Nucleus accumbens (tissue), 56 donors: ENCODE measurements at places on chromosomes 4 and X.

DNA sequence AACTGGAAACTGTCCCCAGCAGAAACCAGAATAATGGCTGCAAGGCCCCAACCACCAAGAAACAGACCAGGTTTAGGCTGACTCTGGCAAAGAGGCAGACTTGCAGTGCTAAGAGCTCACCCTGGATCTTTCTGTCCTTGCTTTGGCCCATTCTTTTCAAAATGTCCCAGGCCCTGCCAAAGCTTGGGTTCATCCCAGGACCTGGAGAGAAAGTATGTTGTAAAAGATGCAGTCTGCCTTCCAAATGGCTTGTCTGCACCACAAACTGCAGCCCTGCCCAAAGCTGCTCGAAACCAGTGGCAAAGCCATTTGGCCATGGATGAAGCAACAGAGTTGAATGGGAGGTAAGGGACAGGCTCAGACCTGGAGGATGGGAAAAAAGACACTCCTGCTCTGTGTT lies 38.0 kb upstream of the LNX1 start:
- DNase-seq = no peak

- DNase-seq = no peak
Observed at GRCh38 chr4:75057369-75057768, 124.5 kb downstream of the PARM1 start.

DNA sequence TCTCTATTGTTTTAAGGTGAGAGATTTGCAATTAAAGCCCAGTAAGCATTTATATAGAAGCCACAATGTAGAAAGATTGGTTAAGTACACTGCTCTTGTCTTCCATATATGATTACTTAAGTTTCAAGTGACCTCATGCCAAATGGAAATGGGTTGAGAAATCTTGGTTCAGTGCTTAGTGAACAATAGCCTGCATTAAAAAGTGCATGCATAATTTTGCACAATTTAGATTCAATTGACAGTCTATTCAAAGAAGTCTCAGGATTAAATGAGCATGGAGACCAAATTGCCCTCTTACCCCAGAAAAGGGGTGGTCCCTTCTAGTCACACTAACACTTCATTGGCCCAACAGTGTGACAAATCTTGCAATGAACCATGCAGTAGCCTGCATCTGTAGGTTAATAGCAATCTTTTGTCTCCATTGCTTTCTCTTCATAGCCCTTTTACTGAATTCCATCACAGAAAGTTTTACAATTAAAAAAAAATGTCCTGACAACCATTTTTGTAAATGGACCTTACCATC lies 93.6 kb downstream of the HHIP start:
- no peak for DNase-seq

GRCh38 chrX:38570396-38570795 lies 9.1 kb downstream of the TSPAN7 start:
- DNase-seq = no peak

- no peak for DNase-seq
Observed at GRCh38 chrX:39158801-39159657, 357.8 kb downstream of the MID1IP1 start.

DNA sequence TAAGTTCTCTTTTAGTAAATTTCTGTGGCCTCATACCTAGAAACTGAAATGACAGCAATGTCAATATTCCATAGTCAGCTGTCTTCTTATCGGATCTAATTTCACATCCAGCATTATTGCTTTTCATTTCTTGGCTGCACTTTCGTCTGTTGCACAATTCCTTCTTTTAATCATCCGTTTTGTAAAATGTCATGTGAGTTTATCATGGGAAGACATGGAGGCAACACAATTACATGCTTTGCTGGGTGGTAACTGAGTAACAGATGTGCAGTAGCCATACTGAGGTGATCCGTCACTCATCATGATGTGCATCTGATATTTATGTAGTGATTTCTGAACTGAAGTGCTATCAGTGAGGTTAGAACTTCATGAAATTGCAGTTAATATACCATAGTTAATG lies 68.3 kb upstream of the SLC7A11 start:
- no peak for DNase-seq

DNA sequence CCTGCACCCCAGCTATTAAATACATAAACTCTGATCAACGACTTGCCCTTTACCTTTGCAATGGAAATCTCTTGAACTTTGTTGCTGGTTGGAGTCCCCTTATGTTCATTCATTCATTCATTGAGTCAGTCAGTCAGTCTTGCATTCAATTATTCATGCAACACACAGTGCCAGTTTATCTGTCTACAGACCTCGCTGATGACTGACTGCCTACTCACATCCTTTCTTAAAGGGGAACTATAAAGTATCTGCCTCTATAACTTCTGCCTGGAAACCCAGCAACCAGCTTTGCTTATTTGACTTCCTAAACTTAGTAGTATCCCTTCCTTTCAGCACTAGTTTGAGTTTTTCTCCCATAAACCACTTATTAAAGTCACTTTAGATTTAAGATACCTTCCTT lies 620.8 kb upstream of the ADGRL3 start:
- no peak for DNase-seq

GRCh38 chr4:108519911-108520601 lies 100.3 kb upstream of the RPL34 start:
- DNase-seq = no peak

DNA sequence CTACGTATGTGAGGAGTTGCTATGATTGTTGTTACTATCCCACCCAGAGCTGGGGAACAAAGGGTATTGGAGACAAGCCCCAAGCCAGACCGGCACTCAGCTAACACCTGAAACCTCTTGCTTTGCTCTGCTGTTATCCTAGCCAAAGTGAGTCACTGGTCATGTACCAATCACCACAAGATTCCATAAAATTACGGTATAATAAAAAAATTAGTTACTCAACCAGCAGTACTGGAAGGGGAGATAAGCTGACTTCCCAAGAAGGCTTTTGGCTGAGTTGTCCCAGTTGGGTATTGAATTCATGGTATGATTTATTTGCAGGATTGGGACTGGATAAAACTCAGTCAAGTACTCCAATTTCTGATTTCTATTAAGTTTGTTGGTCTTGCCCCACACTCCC lies 5.3 kb downstream of the EDA2R start:
- no peak for DNase-seq

DNA sequence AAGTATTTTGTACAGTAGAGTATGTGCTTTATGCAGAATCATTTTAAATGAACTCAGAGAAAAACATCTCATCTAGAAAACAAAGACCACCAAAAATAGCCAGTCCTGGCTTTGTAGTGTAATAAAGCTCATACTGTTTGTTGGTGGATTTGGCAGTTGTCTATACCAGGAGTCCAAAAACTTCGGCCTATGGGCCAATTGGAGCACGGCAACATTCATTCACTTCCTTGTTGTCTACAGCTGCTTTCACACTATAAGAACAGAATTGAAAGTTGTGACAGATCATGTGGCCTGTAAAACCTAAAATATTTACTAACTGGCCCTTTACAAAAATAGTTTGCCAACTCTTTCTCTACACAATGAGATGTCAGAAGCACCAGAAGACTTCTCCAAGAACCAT lies 5.3 kb downstream of the FBXW7 start:
- no peak for DNase-seq

- DNase-seq = no peak
Observed at GRCh38 chr4:33255507-33255906, 2535.3 kb downstream of the PCDH7 start.

- no peak for DNase-seq
Observed at GRCh38 chrX:49237060-49237459, 1.8 kb downstream of the CCDC22 start.

DNA sequence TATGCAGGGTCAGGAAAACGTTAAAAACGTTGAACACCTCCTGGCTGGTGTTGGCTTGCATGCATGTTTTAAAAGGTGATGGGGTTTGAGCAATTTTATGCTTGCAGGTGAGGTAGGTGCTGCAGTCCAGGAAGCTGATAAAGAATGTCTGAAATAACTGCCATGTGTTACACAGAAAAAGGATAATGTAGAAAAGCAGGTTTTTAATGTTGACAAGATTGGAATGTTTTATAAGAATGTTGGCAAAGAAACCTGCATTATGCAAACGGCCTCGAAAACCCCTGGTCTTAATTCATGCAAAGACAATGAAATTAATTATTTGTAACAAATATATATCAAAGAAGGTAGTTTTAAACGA lies 723.7 kb upstream of the AGA start:
- DNase-seq = no peak

GRCh38 chrX:103817502-103817901 lies 14.6 kb downstream of the RAB9B start:
- no peak for DNase-seq

DNA sequence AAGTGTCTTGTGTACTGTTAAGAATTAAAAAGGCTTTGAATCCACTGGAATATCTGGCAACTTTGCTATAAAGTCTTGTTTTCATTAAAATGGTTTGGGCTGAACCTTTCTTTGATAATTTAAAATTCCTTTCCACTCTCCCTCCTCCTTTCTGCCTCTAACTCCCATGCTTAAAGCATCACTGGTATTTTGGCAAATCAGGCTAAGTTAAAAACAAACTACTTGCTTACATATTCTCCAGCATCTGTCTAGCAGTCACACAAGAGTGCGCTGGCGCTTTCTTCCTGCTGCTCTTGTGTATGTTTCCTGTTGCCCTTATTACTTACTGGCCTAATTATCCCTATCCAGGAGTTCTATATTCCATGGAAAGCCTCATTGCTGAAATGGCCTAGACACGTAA lies 136.6 kb downstream of the VEGFC start:
- no peak for DNase-seq

- no peak for DNase-seq
Observed at GRCh38 chr4:18882468-18882867, 860.9 kb upstream of the LCORL start.
